ENCODE measurements at places on chromosomes 7 and 10.

DNA sequence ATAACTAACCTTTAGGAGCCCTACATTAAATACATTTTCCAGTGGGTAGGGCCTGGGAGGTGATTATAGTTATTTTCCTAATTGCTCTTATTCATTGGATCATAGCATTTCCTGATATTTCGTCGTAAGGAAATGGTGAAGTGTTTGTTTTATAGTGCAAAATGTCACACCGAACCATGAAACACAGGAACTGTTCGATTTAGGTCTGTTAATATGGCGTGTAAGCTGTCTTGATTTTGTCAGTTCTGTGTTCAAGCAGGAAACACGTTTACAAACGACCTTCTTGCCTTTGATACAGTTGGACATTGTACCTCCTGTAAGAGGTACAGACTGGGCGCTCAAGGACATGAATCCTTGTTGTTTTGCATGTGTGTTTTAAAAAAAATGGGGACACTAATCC is 14.8 kb downstream of the RBM17 start:
- no peak for DNase-seq

- DNase-seq, result peak; percentile 83
Observed at GRCh38 chr7:35906191-35906908, 105.5 kb downstream of the SEPTIN7 start.

- DNase-seq, result peak; percentile 53
Observed at GRCh38 chr10:27513451-27514191, 9.5 kb downstream of the RAB18 start.

DNA sequence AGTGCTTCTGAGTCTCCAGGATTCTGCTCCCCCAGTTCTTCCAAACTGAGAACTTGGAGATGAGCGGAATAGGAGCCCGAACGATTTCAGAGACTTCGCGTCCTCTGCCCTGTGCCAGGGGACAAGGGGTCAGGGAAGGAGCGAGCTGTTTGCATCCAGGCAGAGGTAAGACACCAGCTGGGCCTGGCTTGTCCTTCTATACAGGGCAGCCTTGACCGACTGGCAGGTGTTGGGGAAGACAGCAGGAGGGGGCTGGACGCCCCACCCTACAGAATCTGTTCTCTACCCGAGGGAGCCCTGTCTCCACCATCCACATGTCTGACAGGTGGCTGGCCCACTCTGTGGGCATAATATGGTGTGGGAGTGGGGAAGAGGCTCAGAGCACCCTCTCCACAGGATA is 7.1 kb downstream of the SPOCK2 start:
- no peak for DNase-seq
